ENCODE measurements at places on chromosomes 5 and 9.

DNA sequence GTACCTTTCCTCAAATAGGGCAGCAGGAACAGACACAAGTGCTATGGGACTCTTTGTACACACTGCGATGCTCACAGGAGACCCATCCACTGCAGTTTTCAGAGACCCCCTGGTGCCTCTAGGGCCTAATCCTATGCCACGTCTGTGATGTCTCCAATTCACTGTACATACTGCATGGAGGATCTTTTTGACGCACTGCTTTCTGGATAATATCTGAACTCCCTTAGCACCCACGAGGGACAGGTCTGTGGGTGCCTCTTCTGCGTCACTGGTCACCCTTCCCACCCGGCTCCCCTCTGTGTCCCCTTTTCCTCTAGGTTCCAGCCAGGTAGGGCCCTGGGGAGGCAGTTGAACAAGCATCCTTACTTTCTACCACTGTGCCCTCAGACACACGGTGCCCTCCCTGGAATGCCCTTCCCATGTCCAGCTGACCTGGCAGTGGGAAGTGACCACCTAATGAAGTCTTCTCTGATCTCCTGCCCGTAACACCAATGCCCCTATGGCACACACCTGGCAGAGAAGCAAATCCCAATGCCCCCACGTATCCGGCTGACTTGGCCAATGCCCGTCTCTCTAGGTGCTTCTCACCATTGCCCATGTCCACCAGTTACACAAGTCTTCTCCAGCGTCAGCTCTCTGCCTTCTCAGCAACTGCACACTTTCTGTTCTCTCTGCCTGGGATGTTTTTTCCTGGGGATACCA, 41.5 kb downstream of the FOXI1 start:
- DNase-seq, result no peak

- DNase-seq, result no peak
Observed at GRCh38 chr5:128782446-128782845, 182.8 kb upstream of the SLC27A6 start.

- no peak for DNase-seq
Observed at GRCh38 chr5:173794901-173795416, 93.2 kb upstream of the CPEB4 start.

DNA sequence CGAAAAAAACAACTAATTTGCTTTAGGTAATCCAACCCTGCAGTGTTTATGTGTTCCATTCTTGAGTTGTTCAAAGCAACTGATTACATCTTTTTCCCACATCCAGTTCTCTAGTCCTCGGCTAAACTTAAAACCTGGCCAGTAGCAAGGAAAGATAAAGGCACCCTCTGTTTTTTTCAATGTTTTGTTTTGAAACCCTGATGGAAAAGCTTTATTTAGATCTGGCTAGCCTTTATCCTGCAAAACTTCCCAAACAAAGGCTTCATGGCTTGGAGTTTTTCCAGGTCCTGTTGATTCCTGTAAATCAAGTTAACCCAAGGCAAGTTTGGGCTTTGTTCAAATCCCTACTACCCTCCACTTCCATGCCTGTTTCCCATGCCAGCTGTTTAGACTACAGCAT, 105.1 kb downstream of the CEMIP2 start:
- no peak for DNase-seq

DNA sequence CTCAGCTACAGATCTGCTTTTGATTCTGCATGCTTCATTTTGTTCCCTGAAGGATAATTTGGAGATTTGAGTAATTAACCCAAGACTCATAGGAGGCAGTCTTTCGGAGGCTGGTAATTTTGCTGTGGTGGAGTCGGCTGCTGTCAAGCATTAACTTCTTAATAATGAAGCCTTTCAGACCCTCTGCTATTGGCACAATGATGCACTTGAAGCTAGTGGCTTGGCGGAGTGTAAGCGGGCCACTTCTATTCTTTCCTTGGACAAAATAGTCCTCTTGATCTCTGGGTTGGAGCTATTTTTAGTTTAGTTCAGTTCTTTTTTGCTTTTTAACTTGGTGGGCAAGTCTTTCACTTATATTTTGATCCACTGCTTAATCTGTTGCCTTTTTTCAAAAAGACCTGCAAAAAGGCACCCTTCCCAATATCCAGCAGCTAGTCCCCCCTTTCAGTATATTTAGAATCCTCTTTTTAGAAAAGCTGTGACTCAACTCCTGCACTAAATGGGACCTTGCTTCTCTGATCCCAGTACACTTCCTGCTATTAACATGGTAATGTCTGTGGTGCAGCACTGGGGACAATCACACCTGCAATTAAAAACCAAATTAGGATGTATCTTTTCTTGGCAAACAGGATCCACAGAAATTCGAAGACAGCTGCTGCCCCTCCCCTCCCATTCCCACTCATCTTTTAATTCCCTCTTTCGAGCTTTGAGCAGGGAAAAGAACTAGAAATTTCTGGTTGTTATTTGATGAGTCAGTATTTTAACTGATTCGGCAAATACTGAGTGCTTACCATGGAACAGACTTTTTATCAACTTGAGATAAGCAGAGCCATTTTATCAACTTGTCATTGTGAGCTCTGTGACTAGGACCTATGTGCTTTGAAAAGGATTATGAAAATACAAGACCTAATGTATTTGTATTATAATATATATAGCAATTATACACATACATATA, 169.4 kb upstream of the ANKRD55 start:
- no peak for DNase-seq

GRCh38 chr9:33686942-33687341, 108.4 kb upstream of the PRSS3 start:
- DNase-seq, result no peak

DNA sequence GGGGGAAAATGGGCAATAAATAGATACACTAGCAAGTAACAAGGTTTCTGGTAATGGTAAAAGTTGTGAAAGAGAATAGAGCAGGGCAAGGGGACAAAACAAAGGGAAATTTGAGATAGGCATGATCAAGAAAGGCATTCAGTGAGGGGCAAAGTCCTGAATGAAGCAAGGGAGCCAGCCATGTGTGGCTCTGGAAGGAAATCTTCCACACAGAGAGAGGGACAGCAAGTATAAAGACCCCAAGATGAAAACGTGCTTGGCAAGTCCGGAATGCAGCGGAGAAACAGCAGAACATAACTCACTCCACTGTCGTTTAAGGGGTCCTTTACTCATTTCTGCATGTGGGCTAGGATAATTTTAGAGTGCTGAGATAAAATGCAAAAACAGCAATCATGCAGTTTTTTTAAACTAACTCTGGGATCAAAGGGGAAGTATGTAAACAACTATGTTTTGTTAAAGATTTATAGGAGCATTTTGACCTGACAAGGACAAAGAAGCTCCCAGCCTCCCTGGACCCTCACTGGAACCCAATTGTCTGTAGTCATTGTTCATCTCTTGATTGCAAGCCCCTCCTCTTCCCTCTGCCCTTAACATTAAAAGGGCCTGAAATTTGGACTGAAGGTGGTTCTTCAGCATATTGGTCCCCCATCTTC, 22.9 kb upstream of the AOPEP start:
- DNase-seq, result no peak

DNA sequence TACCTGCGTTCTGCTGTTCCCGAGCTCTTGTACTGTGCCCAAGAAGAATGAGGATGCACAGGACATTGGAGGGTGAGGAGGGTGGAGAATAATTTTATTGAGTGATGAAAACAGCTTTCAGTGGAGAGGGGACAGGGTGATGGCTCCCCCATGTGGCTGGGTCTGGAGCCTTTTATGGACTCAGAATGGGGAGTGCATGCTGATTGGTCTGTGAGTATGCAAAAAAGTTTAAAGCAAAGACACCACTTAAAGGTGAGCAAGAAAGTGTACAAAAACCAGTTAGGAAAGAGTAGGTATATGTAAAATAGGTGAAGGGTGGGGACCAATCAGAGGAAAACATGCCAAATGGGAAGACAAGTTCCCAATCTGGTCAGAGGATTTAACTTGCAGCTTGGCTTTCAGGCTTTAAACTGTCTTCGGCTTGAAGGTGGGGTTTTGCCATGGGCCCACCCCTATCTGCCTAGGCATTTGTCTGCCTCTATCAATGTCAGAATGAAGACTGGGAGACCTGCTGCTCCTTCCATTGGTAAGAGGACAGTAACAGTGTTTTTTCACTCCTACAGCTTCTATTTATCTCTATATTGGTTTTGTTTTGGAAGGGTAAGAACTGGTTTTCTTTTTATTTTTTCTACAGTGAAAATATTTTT, 118.0 kb upstream of the RAI14 start:
- DNase-seq, result no peak

Measured in stimulated activated CD4-positive, alpha-beta T cell treated with anti-CD3 and anti-CD28 coated beads, Interleukin-15, amount 100 ng/mL, for 1 hour (primary cell).